RCC 7860 (cell line): ENCODE measurements at places on chromosomes 2 and 18.
A peak's percentile ranks its signal among the peaks of the same experiment; 100 is the strongest.

DNA sequence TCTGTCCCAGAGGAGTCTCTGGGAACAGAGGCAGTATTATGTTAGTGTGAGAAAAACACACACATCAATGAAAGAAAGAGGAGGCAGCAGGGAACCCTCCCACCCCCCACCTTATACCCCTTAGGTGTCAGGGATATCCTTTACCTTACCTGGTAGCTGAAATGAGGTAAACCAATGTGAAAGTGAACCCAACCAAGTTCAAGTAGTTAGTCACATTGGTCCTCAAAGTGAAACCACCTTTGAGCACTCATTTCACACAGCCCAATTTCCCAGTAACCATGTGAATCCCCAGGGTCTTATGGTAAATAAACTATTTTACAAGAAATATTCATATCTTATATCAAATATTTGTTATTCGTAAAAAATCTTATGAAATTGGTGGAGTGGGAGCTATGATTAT lies 377.8 kb downstream of the LRATD1 start:
- no peak for DNase-seq

DNA sequence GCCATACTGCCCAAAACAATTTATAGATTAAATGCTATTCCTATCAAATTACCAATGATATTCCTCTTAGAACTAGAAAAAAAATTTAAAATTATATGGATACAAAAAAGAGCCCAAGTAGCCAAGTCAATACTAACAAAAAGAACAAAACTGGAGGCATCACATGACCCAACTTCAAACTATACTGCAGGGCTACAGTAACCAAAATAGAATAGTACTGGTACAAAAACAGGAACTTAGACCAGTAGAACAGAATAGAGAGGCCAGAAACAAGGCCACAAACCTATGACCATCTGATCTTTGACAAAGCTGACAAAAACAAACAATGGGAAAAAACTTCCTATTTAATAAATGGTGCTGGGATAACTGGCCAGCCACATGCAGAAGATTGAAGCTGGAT lies 86.1 kb upstream of the KYNU start:
- no peak for DNase-seq

GRCh38 chr2:160308915-160309314 lies 108.8 kb upstream of the ITGB6 start:
- peak; percentile 79 for DNase-seq

- no peak for DNase-seq
Observed at GRCh38 chr2:4101936-4102335, 398.6 kb downstream of the DCDC2C start.

DNA sequence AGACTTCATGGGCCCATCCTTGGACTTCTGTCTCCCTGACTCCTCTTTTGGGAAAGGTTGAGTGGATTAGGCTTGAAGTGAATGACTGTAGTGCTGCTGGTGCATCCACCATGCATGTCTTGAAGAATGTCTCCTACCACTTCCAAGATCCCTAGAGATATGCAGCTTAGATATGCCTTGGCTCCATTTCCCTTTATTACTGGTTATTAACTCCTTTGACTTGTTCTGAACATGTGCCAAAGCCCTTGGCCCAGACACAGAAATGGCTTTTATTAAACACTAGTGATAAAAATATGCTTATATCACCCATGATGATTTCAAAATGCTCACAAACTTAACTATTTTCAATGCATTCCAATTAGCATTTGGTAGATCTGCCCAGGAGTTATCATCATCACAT lies 90.0 kb upstream of the SLC14A2 start:
- DNase-seq = no peak

DNA sequence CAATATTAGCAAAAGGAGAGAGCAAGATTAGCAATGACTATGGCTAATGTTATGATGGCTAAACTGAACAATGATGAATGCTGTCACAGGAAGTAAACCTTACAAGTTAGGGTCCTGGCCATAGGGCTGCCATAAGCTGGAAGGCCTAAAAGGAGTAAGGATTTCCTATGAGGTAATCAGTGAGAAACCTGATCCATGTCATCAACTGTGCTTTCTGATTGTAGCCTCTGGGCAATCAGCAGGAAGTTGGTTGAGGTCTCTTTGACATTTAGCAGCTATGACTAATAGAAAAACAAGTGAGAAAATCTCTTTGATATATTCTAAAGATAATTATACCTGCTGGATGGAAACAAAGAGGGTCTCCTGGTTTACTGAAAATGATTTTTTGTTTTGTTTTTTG lies 193.0 kb downstream of the RAB3GAP1 start:
- peak; percentile 36 for DNase-seq

DNA sequence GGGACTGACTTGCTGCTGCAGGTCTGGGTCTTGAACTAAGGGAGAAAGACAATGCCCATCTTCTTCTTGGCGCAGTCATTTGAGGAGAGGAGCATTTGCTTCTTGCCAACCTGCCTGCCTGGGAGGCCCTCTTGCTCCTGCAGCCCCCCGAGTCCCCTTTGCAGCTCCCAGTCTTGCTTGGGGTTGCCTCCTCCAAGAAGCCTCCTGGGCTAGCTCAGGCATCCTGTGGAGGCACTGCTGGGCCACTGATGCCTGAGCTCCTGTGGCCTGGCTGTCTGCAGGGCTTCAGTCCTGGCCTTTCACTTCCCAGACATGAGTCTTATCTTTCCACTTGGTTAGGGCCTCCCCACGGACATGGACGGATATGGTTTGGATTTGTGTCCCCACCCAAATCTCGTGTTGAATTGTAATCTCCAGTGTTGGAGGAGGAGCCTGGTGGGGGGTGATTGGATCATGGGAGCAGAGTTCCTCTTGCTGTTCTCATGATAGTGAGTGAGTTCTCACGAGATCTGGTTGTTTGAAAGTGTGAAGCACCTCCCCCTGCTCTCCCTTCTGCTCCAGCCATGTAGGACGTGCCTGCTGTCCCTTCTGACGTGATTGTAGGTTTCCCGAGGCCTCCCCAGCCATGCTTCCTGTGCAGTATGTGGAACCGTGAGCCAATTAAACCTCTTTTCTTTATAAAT lies 17.3 kb downstream of the HPCAL1 start:
- no peak for DNase-seq

GRCh38 chr2:39723946-39724827 lies 54.9 kb downstream of the THUMPD2 start:
- peak; percentile 60 for DNase-seq

- no peak for DNase-seq
Observed at GRCh38 chr2:151637271-151637781, 97.0 kb downstream of the NEB start.

- no peak for DNase-seq
Observed at GRCh38 chr2:225117051-225117716, 74.9 kb upstream of the DOCK10 start.

GRCh38 chr18:59065684-59066083 lies 74.0 kb upstream of the SEC11C start:
- no peak for DNase-seq

- no peak for DNase-seq
Observed at GRCh38 chr2:49131801-49132200, 22.5 kb downstream of the FSHR start.

DNA sequence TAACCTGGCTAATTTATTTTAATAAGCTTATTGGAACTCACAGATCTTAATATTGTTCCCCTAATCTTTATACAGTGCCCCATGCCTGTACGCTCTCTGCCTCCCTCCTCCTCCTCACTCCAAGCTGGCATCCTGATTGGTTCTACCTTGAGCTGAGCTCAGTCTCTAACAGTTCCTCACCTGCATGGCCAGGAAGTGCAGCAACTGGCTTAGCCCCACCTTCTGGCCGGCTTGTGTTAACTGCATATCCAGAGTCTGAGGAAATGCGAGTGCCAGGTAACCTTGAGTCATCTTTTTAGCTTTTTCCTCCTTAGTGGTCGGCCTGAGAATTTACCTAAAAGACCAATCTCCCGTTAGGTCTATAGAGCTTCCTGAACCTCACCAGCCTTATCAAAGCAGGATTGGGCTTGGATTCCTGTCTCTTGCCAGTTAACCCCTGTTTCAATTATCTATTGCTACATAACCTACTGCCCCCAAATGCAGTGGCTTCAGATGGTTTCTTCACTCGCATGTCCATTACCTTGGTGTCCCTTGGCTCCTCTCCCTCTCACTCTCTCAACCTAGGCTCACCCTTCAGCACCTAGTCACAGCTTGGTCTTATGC lies 89.5 kb upstream of the STK39 start:
- peak; percentile 24 for DNase-seq

DNA sequence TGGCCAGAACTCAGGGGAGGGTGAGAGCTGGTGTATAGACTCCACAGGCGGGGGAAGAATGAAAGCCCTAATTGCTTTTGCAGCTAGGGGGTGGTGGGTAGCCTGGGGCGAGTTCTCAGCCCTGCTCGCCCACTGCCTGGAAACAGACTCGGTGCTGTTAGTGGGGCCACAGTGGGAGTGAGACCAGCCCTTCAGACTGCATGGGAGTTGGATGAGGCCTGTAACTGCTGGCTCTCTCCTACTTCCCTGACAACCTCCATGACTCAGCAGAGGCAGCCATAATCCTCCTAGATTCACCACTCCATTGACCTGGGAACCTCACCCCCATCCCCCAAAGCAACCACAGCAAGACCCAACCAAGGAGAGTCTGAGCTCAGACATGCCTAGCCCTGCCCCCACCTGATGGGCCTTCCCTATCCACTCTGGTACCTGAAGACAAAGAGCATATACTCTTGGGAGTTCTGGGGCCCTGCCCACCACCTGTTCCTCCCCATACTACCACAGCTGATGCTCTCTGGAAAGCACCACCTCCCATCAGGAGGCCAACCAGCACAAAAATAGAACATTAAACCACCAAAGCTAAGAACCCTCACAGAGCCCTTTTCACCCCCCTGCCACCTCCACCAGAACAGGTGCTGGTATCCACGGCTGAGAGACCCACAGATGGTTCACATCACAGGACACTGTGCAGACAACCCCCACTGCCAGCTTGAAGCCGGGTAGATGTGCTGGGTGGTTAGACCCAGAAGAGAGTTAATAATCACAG lies 226.3 kb downstream of the EIPR1 start:
- no peak for DNase-seq

DNA sequence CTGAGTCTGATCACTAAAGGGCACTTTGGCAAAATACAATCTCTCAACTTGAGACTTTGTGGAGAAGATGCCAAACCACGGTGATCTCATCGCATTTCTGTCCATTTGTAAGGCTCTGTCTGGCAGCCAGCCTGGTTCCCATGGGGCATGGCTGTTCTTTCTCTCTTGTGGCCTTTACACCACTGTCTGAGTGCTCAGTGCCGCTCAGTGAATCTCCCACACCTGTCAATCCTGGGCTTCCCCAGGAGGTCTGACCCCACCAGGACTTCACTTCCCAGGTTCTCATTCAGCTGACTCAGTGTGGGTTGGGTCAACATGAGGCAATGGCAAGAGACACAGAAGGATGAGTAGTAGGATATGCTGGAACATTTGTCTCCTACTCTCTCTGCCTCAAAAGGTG lies 96.8 kb upstream of the TRIB2 start:
- DNase-seq = peak; percentile 84

DNA sequence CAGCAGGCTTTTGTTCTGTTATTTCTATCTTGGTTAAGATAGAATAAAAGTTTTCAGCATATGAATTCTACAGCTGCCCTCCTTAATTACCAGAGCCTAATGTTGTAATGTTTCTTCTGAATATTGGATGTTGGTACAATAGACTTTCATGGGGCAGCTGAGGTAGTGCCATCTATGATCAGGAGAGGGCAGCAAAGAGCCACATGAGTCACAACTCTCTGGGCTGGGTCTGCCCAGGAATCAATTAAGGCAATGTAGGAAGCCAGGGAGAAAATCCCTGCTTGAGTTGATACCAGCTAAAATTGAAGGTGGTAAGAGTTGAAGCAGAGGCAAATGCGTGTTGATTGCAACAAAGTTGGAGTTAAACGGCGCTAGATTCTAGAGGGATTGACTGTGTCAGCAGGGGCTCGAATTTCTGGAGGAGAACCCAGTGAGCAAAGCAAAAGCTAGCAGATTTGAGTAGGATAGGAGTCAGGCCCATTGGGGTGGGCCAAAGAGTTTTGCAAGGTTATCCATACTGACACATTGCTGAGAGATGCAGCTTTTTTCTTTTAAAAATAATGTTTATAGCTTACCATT lies 10.6 kb upstream of the MC5R start:
- peak; percentile 35 for DNase-seq

- no peak for DNase-seq
Observed at GRCh38 chr18:53380063-53380639, 844.3 kb downstream of the MBD2 start.

- DNase-seq = no peak
Observed at GRCh38 chr2:26235089-26235488, 9.3 kb downstream of the HADHA start.
